Anterior cingulate cortex (tissue), 58 donors: ENCODE measurements at places on chromosomes 12 and 14.

DNA sequence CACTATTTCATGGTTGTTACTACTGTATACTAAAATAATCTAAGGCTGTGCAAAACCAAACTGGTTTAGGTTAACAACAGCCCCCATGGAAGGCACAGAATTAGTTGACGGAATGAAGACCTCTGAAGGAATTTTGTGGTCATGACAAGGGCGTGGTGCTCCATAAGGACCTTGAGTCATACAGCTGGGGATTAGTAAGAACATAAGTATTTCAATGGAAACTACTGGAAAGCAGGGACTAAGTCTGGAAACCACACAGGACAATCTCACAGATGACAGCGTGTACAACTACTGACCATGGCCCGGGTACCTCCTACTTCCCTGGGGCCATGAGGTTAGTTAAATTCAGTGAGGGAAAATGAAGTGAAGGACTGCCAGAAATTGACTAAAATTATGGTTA is 98.5 kb upstream of the PLEKHA5 start:
- no peak for DNase-seq

- no peak for DNase-seq
Observed at GRCh38 chr14:99936738-99937474, 128.3 kb upstream of the EVL start.

- DNase-seq = no peak
Observed at GRCh38 chr12:92961949-92962348, 32.9 kb upstream of the EEA1 start.

DNA sequence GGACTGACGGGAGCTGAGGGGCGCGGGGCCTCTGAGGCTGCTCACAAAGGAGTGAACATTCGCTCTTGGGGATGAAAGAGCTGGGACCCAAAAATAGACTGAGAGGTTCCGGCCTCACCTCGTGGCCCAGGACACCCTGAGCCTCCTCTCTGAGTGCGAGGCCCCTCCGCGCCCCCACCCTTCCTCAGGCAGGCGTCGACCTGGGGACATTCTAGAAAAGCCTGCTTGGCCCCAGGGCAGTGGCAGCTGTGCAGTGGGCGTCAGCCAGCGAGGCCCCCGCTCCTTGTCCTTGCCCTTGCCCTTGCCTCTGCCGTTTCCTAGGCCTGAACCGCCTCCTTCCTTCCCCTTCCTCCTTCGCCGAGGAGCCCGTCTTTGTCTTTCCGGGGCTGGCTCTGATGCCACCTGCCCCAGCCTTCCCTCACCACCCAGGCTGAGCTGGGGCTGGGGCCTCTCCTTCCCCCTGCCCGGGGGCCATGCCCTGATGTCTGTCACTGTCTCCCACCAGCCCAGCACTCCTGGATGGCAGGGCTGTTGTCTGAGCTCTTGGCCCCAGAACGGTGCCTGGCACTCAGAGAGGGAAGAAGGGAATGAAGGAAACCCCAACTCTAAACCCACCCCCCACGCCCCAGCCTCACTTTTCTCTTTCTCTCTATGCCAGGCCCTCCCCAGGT is 208.2 kb upstream of the RTL1 start:
- DNase-seq = no peak

DNA sequence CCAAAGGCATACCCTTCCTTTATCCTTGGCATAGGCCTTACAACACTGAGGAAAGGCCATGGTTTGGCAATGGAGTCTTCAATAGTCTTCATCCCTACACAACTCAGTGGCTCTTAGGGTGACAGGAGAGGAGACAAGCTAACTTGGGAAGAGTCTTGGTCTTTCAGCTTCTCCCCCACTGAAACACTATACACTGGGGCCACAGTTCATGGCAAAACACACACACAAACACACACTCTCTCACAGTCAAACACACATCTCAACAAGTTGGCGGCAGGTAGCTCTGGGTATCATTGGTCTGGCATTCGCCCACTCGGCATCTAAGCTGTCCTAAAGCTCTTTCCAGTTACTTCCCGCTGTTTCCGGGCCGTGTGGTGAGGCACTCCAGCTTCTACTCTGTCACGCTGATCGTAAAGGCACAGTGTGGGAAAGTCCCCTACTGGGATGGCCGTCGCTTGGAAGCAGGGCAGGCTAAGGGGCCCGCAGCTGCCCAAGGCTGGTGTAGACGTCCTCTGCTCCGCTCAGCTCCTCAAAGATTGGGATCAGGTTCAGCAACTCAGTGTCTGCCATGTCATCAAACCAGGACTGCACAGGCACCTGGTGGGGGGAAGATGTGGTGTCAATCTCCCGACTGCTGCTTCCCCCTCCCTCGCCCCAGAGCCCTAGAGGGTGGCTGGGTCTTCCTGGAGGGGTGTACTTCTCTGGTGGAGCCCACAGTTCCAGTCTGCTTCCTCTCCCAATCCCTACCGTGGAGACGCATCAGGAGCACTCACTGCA is 4.8 kb upstream of the AVIL start:
- DNase-seq = no peak

GRCh38 chr14:71964716-71965115 is 32.5 kb downstream of the RGS6 start:
- DNase-seq = no peak

- DNase-seq = no peak
Observed at GRCh38 chr12:49540229-49541139, 1.7 kb downstream of the KCNH3 start.

DNA sequence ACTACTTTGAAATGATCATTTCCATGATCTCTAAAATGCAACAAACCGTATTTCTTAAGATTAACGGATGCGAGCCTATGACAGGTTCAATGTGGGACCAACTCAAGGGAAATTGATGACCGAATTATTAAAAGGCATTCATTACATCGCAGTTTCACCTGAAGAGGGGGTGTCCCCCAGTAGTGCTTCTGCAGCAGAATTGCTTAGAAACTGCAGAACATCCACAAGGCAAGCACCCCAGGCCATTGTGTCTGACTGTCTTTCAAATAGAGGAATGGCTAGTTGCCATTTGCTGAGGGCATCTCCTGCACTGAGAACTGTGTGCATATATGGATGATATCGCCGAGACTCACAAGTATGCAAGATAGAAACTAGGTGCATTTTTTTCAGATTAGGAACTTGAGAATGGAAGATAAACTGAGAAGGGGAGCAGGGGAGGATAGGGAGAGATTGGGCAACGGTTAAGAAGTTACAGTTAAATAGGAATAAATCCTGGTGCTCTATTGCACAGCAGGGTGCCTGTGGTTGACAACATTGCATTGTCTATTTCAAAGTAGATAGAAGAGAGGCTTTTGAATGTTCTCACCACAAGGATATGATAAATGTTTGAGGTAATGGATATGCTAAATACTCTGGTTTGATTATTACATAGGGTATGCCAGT is 234.3 kb upstream of the PLEKHG7 start:
- DNase-seq = no peak
